ENCODE measurements at places on chromosomes 2 and 18.

- no peak for DNase-seq
Observed at GRCh38 chr18:518081-518480, 17.6 kb upstream of the COLEC12 start.

GRCh38 chr18:36667811-36668210, 161.0 kb downstream of the TPGS2 start:
- no peak for DNase-seq

- no peak for DNase-seq
Observed at GRCh38 chr2:47530105-47530760, 127.3 kb downstream of the MSH2 start.

GRCh38 chr2:10688921-10689807, 611 bp downstream of the NOL10 start:
- DNase-seq, result no peak

- DNase-seq, result no peak
Observed at GRCh38 chr2:226464380-226464779, 335.2 kb downstream of the IRS1 start.

GRCh38 chr18:36593001-36593400, 235.8 kb downstream of the TPGS2 start:
- DNase-seq, result no peak

DNA sequence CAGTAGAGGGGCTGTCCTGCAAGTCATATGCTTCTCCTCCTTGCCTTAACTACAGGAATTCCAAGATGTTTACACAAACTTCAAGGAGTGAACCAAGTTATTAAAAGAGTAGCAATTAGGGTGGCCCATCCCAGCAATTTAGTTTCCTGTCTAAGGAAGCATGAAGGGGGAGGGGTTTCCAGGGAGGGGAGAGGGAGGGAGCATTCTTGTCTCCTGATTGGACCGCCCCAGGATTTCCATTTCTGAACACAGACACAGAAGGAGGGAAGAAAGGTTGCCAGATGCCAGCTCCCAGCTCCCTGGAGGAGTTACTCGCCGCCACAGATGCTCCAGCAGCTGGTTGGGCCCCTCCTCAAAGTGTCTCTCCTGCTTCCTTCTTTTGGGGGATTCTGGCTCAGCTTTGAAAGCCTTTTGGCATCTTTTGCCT, 107.6 kb downstream of the TRIB2 start:
- no peak for DNase-seq

DNA sequence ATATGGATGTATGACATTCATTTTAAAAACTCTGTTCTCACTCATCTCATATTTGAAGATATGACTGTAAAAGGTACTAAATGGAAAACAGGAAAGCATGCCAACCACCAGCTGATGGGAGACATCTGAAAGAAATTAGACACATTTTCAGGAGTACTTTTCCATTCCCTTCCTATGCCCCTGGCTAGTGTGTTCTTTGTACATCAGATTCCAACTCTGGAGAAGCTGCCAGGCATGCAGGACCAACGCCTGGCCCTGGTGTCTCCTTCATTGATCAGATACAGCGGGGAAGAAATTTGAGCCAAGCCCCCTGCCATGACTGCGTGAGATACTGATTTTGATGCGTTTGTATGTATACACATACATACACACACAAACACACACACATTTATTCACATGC, 599.0 kb upstream of the SYT4 start:
- no peak for DNase-seq

- no peak for DNase-seq
Observed at GRCh38 chr2:20229322-20230113, 4.6 kb upstream of the SDC1 start.

DNA sequence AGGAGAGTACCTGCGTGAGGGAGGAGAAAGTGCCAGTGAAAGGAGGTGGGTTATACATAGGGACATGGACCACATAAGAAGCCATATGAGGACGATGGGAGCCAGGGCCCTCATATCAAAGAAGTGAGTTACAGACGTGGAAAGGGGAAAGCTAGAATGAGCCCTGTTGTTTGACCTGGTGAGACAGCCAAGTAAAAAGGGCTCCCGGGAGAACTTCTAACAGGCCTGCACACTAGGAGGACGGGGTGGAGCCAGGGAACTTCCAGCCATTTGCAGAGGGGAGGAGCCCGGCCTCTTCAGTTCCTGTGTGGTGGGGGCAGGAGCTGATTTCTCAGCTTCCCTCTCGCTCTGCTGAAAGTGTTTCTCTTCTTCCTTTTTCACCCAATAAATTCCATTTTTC, 84.1 kb upstream of the SLC66A3 start:
- no peak for DNase-seq

DNA sequence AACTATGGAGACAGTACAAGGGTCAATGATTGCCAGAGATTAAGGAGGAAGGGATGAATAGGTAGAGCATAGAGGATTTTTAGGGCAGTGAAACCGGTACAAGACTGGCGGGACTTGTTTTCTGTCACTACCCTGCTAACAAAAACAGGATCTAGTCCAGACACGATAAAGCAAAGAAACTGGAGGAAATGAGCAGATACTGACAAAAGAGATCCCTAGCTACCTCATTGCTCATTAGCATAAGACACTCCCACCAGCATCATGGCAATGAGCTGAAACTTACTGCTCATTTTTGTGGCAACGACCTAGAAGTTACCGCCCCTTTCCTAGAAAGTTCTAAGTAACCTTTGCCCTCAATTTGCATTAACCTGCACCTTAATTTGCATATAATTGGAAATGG, 131.2 kb downstream of the ETAA1 start:
- DNase-seq, result no peak

- DNase-seq, result no peak
Observed at GRCh38 chr18:48913201-48913600, 37.6 kb downstream of the SMAD7 start.

DNA sequence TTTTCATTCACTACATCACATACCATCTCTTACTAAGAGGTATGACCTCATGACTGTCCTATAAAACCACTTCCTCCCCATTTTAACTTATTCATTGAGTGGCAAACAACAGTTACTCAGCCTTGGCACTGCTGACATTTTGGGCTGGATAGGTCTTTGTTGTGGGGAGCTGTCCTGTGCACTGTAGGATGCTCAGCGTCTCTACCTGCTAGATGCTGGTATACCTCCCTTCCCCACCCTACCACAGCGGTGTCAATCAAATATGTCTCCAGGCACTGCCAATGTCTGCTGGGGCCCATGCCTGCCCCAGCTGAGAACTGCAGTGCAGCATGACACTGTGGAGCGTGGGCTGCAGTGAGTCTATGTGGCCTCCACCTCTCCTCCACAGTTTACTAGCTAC, 76.3 kb upstream of the MGAT4A start:
- DNase-seq, result peak; percentile 67

- DNase-seq, result no peak
Observed at GRCh38 chr18:6821356-6821755, 91.8 kb downstream of the ARHGAP28 start.

GRCh38 chr18:49731421-49731841, 81.9 kb downstream of the ACAA2 start:
- no peak for DNase-seq

DNA sequence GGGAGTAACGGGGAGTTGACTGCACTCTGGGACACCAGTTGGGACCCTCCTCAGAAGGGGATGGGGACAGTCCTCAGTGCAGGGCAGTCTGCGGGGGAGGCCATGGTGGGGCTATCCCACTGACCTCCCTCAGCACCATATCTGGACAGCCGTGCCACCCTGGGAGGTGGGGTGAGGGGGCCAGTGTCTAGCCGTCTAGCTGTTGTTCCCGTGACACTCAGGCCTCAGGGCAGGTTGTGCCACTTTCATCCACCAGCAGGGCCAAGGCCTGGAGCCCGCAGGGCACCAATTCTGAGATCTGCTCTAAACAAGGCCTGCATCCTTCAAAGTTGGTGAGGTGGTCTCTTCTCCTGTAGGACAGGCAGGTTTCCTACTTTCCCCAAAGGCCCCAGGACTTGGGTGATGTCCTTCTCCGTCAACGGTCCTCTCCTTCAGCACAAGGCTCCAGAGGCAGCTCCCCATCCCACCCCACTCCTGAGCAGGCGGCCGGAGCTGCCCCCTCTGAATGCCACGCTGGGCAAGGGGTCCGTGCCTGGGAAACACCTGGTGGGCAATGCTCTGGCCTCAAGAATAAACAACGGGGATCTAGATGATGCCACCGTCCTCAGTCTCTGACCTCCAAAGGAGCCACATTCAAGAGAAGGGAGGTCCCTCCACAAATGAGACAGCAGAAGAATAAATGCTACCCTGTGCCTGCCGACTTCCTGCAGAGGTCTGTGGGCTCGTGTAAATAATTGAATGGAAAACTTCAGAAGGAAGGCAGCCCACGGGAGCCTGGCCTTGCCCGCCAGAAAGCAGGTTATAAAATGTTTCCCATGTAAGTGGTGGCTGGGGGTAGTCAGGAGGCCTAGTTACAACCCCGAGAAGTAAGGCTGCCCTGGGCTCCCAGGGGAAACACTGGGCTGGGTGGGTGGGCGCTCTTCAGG, 42.8 kb upstream of the PTMA start:
- no peak for DNase-seq

DNA sequence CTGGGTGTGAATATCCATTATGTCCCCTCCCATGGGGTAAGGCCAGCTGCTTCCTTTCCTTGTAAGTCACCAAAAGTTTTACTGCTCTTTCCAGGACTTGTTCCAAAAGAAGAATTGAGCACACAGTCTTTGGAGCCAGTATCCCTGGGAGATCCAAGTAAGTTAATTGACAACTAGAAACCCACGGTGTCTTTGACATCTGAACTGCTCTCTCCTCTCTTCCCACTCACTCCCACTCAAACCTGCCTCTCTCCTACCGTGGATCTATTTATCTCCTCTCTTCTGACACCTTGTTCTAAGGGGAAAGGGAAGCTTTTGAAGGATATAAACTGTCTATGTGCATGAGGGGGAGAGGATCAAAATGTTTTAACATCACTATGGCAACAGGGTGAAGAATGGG, 86.7 kb downstream of the VIT start:
- DNase-seq, result no peak

DNA sequence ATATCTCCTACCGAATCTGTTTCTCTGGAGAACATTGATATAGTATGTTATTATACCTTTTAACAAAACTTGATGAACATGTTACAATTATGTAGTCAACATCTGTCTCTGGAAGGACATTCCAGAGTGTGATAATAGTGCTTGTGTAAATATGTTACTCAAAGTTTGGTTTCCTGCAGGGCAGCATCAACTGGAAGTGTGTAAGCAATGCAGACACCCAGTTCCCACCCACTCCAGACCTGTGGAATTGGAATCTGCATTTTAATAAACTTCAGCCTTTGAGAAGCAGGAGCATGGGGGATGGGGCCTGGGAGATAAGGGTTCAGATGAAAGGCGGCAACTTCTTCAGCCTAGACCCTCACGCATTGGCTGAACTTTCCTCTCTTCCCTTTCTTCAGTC, 398.9 kb downstream of the RND3 start:
- no peak for DNase-seq

- DNase-seq, result no peak
Observed at GRCh38 chr2:152452256-152452973, 117.4 kb downstream of the FMNL2 start.

DNA sequence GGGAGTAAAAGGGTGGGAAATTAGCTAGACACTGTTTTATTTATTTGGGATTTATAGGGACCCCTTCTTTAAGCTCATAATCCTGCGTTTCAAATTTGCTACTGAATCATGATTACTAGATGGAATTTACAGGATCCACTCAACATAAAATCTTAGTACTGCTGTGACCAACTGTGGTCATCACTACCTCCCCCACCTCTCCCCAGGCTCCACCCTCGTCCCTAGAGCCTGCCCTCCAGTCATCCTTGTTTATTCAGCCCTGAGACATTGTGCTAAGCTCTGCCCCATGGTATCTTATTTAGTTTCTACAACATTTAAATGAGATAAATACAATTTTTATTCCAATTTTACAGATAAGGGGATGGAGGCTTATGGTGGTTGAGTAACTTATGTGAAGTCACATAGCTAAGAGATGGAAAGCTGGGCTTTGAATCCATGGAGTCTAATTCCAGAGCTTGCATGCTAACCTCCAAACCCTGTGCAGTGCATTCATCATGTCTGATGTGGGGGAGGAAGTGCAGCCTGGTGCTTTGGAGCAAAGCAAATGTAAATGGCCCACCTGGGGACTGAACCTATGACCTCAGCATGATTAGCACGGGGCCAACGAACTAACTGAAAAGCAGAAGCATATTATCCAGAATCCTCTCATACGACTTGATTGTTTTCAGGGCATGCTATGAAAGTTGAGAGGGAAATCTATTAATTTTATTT, 502.4 kb downstream of the TMEM182 start:
- DNase-seq, result no peak

GRCh38 chr2:152468899-152469692, 134.1 kb downstream of the FMNL2 start:
- DNase-seq, result no peak

DNA sequence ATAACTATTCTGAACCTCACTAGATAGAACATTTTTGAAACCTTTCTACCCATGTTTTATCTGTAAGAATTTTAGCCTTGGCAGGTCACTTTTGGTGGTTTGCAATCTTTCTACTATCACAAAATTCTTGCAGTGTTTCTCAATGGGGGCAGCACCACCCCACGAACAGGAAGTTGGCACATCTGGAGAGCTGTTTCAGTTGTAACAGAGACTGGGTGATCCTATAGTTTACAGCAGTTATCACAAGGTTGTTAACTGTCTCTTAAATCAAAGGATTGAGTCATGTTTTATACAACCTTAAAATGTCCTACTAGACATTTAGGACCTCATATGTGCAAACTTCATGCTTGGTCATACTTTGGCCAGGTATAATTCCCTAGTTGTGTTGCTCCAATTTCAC, 829.2 kb downstream of the ERBB4 start:
- peak; percentile 67 for DNase-seq
